ENCODE measurements at places on chromosomes 3 and 15. TPM values are rescaled to one million over a fixed set of nuclear protein-coding genes. Genes with fewer than 3 reads are reported as not detected.

DNA sequence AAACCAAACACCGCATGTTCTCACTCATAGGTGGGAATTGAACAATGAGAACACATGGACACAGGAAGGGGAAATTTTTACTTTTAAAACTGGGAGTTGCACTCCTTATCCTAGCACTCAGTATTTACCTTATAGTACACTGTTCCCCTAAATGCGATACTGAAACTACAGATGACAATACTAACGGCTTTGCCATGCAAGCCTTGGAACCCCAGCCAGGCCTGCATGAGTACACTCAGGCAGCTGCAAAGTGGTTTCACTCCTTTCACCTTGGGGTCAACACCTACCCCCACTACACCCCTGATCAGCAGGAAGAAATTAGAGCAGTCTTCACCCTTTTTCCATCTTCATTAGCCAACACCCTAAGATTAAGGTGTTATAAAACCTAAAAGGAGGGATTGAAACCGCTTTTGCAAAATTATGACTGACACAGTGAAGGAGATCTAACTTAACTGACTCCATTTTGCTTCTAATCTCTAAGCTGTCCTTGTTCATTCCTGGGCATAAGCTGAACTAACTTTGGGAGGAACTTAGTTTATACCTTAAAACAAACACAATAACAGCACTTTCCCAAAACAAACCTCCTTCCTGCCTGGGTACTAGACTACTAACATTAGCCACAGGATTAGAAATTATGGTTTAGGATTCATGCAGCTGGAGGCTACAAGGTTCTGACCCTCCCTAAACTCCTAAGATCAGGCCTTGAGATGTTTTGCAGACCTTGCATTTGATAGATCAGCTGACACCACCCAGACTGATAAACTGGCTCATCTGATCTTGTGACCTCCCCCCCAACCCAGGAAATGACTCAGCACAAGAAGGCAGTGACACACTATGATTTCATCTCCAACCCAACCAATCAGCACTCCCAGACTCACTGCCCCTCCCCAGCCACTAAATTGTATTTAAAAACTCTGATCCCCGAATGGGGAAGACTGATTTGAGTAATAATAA lies 452.1 kb upstream of the PPP2R3A start:
- DNase-seq, result no peak

GRCh38 chr3:157282261-157283191 lies 122.6 kb upstream of the CCNL1 start:
- DNase-seq, result no peak

- DNase-seq, result no peak
These were observed 20.9 kb upstream of the LOXL1 start for GRCh38 chr15:73905225-73905827.

DNA sequence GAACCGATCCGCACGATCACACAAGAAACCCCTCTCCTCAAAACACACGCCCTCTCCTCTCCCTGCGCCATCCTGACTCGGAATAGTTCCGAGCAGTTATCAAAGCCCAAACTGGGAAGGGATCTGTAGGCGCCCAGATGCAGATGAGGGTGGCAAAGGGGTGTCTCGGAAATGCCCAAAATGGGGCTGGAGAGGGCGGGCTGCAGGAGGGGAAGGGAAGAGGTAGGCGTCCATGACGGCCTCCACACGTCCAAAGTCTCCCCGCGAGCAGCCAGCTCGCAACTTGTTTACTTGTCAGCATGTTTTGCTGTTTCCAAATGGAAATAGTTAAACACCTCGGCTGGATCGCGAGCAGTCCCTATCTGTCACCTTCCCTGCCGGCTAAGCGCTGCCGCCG lies 1.5 kb downstream of the NTRK3 start:
- DNase-seq, result no peak

DNA sequence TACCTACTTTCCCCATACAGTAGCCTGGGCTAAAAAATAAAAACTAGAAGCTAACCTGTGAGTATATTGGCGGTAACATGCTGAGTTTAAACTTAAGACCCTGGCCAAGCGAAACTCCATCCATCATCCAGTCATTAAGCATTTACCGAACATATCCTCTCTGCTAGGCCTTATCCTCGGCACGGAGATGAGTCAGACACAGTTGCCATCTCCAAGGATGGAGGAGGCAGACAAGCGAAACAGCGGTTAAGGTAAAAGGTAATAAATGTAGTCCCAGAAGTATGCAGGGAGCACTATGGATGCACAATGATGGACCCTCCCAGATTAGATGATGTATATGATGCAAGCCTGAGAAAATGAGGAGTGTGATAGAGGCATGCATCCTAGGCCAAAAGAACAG lies 143.6 kb downstream of the RYR3 start:
- DNase-seq, result no peak

GRCh38 chr3:31884251-31884650 lies 96.8 kb downstream of the OSBPL10 start:
- no peak for DNase-seq

- peak; percentile 3 for DNase-seq
These were observed 252.0 kb downstream of the CACNA2D3 start for GRCh38 chr3:54374214-54374852.

- no peak for DNase-seq
These were observed 125.6 kb downstream of the P3H2 start for GRCh38 chr3:189995129-189995528.

GRCh38 chr15:73704869-73705645 lies 20.9 kb downstream of the CD276 start:
- DNase-seq, result peak; percentile 67

DNA sequence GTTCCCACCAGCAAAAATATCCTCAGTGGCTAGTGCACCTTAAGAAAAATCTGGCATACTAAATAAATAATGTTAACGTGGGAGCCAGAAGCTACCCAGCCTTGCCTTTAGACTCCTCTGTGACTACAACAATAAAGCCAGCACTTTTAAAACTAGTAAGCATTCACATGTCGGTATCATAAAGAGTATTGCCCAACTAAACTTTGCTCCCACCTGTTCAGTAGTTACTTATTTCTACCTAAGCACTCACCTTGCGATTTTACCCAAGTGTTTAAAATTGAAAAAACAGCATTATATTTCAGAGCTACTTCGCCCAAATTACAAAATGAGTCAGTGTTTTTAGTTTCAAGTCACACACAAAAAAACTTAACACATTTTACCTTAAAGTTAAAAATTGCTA lies 12.8 kb downstream of the ALDH1L1 start:
- DNase-seq, result no peak

DNA sequence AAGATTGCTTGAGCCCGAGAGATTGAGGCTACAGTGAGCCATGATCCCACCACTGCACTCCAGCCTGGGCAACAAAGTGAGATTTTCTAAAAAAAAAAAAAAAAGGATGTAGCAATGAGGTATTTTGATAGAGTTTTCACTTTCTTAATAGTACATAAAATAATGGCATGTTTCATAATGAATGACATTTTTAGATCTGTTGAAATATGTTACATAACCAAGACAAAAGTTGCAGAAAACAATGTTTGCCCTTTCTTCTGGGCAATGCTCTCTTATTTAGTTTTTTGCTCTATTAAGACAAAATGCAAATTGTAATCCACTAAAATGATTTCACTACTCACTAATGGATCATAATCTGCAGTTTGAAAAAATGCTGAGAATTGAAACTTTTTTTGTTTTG lies 4.4 kb upstream of the MAPK6 start:
- DNase-seq, result no peak

- no peak for DNase-seq
These were observed 95.6 kb upstream of the TJP1 start for GRCh38 chr15:29917600-29918597.

DNA sequence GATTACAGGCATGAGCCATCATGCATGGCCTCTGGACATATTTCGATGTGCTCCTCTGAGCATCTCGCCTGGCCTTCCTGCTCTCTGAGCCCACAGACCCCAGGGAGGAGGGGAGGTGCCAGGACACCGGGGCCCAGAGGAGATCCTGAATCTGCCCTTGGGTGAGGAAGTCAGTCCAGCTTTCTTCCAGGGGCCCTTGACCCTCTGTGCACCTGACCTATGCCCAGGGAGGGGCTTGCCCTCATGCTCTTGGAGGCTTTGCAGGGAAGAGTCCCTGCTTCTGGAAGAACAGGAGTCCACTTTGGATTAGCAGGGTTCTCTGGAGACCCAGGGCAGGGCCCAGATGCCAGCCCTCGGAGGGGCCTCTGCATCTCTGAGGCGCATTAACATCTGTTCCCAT lies 1.4 kb downstream of the ACSBG1 start:
- no peak for DNase-seq

DNA sequence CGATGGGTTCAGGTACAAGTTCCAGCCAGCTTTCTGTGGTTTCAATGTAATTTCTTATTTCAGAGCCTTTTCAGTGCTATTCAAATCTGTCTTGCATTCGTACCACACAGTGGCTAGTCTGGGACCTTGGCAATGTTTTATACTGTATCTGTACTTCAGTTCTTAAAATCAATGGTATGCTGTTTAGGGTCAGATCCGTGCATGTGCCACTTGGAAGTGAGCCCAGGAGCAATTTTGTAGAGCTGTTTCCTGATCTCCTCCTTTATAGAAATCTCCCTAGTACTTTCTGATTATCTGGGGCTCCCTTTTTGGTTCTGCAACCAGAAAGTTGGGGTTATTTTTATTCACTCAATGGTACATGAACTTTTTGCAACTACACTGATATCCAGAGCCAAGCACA lies 59.5 kb upstream of the NDUFB4 start:
- no peak for DNase-seq

GRCh38 chr3:31294430-31295149 lies 238.1 kb upstream of the STT3B start:
- DNase-seq, result no peak

DNA sequence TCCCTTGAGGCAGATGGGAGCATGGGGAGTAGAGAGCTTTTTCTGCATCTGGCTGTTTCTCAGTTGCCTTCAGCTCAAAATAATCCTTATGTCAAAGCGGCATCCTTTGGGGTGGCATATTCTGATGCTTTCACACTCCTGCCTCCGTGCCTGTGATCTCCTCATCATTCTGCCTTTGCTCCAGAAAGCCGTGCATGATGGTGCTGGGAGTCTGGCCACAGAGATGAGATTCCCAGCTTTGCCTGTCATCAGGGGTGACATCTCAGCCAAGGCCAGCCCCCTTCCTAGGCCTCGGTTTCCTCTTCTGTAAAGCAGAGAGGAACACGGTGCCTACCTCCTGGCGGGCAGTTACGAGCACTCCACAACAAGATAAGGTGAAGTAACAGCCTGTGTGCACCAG lies 96.3 kb upstream of the ALDH1A3 start:
- no peak for DNase-seq

GRCh38 chr3:119628390-119628789 lies 30.7 kb downstream of the PLA1A start:
- no peak for DNase-seq

GRCh38 chr15:51088585-51088984 lies 6.1 kb downstream of the TNFAIP8L3 start:
- DNase-seq, result no peak

DNA sequence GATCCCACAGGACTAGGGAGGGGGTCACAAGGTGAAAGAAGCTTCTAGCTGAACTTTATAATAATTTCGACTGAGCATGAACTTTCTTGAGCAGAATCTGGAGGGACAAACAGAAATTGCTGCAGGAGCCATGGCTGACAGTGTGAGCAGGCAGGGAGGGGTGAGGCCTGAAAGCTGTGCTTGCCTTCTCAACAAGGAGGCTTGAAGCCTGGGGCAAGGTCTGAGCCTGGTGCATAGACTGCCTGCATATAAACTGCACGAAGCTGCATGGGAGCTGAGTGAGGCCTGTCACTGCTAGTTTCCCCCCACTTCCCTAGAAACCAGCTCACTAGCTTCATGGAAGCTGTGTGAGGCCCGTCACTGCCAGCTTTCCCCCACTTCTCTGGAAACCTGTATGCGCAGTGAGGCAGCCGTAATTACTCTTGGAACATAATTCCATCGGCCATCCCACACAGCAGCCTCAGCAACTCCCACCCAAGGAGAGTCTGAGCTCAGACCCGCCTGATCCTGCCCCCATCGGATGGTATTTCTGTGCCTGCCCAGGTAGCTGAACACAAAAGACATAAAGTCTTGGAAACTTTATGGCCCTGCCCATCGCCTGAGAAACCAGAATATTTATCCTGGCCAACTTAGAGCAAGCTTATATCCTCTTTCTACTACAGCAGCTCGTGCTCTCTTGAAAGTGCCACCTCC lies 136.5 kb downstream of the PLCH1 start:
- DNase-seq, result no peak

GRCh38 chr3:178586076-178586475 lies 49.8 kb downstream of the KCNMB2 start:
- DNase-seq, result no peak

DNA sequence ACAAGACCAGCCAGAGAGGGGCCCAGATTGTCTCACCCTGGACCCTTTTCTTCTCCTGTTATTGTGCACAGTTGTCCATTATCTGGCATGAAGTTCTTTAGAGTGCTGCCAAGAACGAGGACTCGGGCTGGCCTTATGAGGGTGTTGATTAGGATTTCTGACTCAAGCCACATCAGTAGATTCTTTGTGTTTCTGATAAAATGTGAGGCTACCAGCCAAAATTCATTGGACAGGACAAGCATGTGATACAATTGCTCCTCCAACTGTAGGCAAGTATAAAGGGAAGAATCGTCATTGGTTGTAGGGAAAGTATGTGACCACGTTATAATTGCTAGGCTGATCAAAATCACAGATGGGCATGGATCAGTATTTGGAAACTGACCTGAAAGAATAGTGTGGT lies 99.2 kb upstream of the TMC3 start:
- DNase-seq, result no peak

DNA sequence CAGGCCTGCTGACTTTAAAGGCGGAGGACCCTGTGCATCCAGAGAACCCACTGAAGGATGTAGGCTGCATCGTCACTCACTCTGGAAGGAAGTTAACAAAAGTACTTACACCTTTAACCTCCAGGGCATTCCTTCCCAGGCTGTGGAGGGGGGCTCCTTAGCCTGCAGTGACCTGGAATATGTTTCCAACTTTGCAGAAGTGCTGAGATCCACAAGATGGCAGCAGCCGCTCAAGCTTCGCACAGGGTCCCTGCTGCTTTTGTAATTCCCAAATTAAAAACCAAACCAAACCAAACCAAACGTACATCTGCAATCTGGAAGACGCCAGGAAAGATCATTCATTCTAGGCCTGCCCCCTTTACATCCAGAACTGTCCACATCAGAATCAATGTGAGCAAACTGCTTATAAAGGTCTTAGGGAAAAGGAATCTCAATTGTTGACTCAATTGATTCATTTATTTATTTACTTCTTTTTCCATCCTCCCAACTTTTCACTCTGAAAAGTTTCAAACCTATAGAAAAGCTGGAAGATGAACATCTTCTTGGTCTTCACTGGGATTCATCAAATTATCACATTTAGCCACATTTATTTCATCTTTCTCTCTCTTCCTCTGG lies 70.5 kb upstream of the KLHL25 start:
- peak; percentile 39 for DNase-seq

Gene KLHL6
- 169 TPM for total RNA-seq

Gene RHCG
- not detected for total RNA-seq

Gene SLC28A2
- not detected for total RNA-seq

Gene ROPN1
- total RNA-seq, result not detected

Gene RTP1
- not detected for total RNA-seq

Gene SLC2A2
- not detected for total RNA-seq

Gene PLCH1
- not detected for total RNA-seq

Gene LRTM1
- not detected for total RNA-seq

Gene GP9
- total RNA-seq, result not detected

Gene FEZF2
- not detected for total RNA-seq
